ENCODE measurements at places on chromosomes 6 and 20. TPM values are rescaled to one million over a fixed set of nuclear protein-coding genes. Genes with fewer than 3 reads are reported as not detected.

The TP53TG5 gene
- not detected for total RNA-seq

DNA sequence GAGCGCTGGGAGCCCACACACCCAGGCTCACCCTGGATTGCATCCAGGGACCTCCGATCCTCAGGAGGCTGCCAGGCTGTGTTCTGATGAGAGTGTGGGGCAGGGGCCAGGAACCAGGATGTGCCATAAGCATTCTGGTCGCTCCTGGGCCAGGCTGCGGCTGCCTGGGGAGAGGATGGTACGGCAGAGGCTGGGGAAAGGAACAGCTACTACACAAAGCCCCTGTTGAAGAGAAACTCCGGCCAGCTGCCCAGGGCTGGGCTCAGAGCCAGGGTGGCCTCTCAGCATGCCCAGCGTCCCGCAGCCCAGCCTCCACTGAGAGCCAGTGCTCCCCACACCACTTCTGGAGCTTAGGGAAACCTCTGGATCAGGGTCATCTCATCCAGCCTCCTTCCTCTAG, 21.7 kb upstream of the OCSTAMP start:
- peak; percentile 21 for DNase-seq

The KCNS1 gene
- total RNA-seq, result 0.22 TPM

DNA sequence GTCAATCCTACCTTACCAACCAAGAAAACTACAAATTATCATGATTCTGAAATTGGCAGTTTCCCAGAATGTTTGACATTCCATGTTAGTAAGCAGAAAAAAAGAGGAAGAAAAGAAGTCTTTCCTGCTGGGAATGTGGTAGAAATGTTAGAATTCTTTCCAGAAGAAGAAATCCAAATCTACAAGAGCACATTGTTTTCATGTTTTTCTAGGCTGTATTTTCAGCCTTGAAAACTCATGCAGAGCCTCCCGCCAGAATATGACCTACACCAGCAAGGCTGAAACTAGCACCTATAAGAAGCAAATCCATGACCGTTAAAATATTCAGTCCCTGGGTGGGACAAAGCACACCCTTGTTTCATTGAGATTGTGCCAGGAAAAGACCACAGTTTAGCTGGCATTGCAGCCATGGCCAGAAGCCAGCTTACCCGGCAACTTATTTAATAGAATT, 259.4 kb downstream of the GJA1 start:
- no peak for DNase-seq

- DNase-seq, result no peak
Measured at GRCh38 chr6:32785781-32786533, 22.6 kb upstream of the HLA-DQB2 start.

GRCh38 chr6:35590622-35591066, 77.9 kb upstream of the TULP1 start:
- DNase-seq, result peak; percentile 61

- no peak for DNase-seq
Measured at GRCh38 chr20:64283646-64284045, 28.1 kb downstream of the PCMTD2 start.

- DNase-seq, result no peak
Measured at GRCh38 chr20:39312676-39313075, 350.5 kb downstream of the DHX35 start.

GRCh38 chr20:24634855-24635254, 165.4 kb downstream of the SYNDIG1 start:
- no peak for DNase-seq

GRCh38 chr20:58627212-58628072, 23.6 kb upstream of the STX16 start:
- DNase-seq, result no peak

DNA sequence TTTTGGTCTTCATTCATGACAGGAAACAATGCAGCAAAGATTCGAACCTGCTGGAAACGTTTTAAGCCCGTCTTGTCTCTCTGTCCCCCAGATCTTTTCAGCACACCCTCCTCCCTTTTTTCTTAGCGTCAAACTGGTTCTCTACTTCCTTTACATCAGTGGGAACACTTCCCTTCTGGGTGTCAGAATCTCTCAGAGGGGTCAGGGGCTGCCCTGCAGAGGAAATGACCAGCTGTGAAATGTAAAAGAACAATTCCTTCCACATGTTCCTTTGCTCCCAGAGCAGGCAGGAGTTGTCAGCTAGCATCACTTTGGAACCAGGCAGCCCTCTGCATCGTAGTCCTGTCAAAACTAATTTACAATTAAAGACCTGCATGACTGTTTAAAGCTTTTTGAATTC, 619.0 kb downstream of the TFAP2A start:
- DNase-seq, result no peak

GRCh38 chr20:20691477-20692235, 20.8 kb downstream of the RALGAPA2 start:
- DNase-seq, result no peak

GRCh38 chr6:146087386-146087785, 58.5 kb downstream of the GRM1 start:
- no peak for DNase-seq

DNA sequence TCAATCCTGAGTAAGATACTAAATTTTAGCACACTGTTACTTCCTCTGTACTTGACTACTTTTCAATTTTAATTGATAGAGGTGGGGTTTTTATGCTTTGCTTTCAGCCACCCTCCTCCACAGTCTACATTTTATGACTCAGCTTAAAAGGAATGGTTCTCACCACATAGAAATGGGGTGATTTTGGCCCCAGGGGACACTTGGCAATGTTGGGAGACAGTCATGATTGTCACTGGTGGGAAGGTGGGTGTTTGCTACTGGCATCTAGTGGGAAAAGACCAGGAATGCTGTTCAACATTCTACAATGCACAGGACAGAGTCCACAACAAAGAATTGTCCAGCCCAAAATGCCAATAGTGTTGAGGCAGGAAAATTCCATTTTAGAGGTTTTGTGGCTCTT, 71.3 kb downstream of the PCSK2 start:
- no peak for DNase-seq

The GRM1 gene
- 0.30 TPM for total RNA-seq

The POU5F1 gene
- not detected for total RNA-seq

- DNase-seq, result no peak
Measured at GRCh38 chr6:88641178-88641903, 322.1 kb downstream of the RNGTT start.

GRCh38 chr6:164967102-164967501, 342.3 kb downstream of the C6orf118 start:
- DNase-seq, result no peak

- no peak for DNase-seq
Measured at GRCh38 chr6:2127484-2127911, 117.9 kb downstream of the GMDS start.

DNA sequence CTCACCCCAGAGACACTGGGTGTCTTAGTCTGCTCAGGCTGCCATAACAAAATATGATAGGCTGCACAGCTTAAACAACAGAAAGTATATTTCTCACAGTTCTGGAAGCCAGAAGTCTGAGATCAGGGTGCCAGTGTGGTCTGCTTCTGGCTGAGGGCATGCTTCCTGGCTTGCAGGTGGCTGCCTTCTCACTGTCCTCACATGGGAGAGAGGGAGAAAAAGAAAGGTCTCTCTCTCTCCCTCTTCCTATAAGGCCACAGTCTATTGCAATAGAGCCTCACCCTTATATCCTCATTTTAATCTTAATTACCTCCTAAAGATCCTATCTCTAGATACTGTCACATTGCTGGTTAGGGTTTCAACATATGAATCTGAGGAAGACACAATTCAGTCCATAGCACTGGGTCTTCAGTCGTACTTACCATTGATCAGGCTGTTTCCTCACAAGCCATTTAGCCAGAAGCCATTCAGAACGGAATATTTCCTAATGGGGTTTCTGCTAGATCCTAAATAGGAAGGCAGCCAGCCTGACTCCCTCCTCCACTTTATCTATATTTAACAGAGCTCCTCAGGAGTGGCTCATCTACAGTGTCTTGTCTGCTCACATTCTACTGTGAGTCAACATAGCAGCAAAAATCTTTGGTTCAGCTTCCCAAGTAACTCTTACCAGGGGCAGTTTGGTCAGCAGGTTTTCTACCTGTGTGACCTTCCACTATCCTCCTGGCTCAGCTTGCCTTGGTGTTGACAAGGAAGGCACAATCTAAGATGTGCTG, 42.2 kb downstream of the CD164 start:
- DNase-seq, result no peak

The LRRC73 gene
- total RNA-seq, result 1.3 TPM

DNA sequence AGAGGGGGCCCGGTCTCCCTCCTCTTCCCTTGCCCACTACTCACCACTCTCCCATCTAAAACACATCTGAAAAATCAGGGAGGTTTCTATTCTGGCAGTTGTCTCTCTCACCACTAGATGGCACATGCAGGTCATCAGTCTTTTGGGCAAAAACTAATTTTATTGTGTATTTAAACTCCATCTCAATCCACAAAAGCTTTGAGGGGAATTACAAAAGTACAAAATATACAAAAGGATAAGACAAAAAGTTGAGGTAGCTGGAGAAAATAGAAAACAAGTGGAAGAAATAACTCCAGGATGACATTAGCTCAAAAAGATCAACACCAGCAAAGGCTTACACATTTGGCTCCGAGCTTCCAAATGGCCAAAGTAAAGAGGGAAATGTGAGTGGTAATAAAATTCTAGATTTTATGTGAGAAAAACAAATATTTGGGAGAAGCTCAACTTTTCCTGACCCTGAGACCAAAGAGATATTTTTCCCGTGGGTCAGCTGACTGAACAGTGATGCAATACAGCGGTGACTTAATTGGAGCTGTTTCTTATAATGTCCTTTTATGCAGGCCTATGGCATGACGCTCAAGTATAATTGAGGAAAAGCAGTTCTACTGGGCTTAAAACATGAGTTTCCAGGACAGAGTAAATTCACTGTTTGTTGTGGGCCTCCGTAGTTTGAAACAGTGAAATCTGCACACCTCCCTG, 79.8 kb upstream of the CHD6 start:
- DNase-seq, result no peak

- no peak for DNase-seq
Measured at GRCh38 chr6:161422710-161423680, 149.1 kb upstream of the AGPAT4 start.

All from tibial nerve (tissue), 4 donors.